Activated CD8-positive, alpha-beta memory T cell treated with anti-CD3 and anti-CD28 coated beads, Interleukin-2, amount 10 ng/mL, durations not matched to agents 7 days and 5 days (primary cell): ENCODE measurements at places on chromosomes 5 and 9. TPM values are rescaled to one million over a fixed set of nuclear protein-coding genes. Genes with fewer than 3 reads are reported as not detected.
A peak's percentile ranks its signal among the peaks of the same experiment; 100 is the strongest.

- peak overlapping the region; percentile 54 for H3K4me3 ChIP-seq
- H3K27me3 ChIP-seq, result peaks cover 52% of the 10 kb centered on the region
- no peaks in the 10 kb centered on the region for H3K36me3 ChIP-seq
These were observed 13.6 kb upstream of the ALDOB start for GRCh38 chr9:101449071-101449721.

DNA sequence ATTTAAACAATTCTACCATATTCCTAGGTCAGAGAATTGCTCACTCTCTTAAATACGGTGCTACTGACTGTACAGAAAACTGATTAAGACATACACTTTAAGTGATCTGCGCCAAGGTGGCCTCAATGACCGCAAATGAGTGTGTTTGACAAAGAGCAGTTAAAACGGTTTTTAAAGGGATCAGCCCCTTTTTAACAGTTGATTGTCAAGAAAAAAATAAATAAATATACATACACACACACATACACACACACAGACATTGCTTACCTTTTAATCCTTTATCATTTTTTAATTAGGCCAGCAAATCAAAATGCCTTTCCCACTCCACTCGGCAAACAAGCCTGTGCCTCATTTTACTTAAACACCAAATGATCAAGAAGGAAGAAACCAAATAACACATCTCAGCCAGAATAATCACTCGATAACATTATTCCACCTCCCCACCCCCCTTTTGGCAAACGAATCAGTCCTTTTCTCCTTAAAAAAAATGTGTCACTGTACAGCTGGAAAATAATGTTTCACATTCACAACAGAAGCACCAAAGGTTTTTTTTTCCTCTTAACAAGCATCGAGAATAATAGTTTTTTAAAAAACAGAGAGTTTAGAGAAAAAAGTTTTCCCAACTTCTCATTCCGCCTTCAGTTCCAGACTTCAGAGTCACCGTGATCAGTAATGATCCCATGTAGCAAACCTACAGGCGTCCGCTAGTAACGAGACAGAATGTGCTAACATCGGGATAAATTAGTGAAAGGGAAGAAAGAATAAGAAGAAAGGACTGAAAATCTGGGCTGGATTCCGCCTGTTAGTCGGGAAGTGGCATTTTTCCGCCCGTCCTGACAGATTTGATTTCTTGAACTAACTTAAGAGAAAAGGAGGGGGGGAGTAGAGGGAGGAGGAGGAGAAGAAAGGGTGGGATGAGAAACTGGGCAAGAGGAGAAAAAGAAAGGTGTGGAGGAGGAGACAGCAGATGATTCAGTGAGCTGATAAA, at the start of gene ZNF608:
TSS of gene ZNF608 (minus strand) at position 712 of the 988 bp plus-strand sequence. CDS start 1,650 bp downstream, outside the sequence.
- no peak within 1 kb of the TSS for H3K27ac ChIP-seq
- H3K36me3 ChIP-seq, result no peaks in the 10 kb centered on the region
- H3K4me3 ChIP-seq, result no peak within 1 kb of the TSS
- no peaks in the 10 kb centered on the region for H3K4me1 ChIP-seq

DNA sequence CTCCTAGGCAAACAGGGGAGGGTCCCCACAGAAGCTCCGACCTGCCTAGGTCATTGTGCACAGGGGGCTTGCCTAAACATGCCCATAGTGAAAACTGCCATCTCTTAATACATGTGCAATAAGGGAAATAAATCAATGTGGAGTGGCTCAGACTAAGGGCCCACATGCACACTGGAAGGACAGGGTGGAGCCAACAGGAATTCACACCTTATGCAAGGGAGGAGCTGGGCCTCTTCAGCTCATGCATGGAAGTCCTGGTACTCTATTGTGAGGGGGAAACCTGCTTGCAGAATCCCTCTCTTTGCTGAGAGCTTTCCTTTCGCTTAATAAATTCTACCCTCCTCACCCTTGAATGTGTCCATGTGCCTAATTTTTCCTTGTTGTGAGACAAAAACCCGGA, 815.8 kb downstream of the EFNA5 start:
- no peak for DNase-seq
- no peak overlapping the region for H3K27ac ChIP-seq
- H3K4me1 ChIP-seq, result no peaks in the 10 kb centered on the region
- H3K4me3 ChIP-seq, result no peak overlapping the region
- no peaks in the 10 kb centered on the region for H3K27me3 ChIP-seq

DNA sequence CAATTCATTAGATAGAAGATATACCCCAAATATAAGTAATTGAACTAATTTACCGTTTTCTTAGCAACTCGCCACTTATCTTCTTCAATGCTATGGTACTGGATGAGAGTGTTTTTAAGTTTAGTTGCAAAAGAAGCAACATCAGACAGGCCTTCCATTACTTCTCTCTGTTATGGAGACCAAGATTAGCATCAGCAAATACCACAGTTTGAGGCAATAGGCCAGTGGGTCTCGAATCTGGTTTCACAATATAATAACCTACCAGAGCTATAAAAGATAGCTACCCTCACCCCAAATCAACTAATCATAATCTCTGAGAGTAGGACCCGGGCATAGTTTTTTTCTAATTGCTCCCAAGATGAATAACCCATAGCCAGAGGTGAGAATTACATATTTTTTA, 5.1 kb downstream of the STARD4 start:
- H3K4me3 ChIP-seq, result no peak overlapping the region
- peaks cover 33% of the 10 kb centered on the region for H3K36me3 ChIP-seq
- DNase-seq, result no peak
- no peaks in the 10 kb centered on the region for H3K27me3 ChIP-seq

The PCDHB10 gene
- not detected for total RNA-seq

The LCN6 gene
- not detected for total RNA-seq

The LMBRD2 gene
- 15.1 TPM for total RNA-seq
